ENCODE measurements at places on chromosomes 2 and 18.

GRCh38 chr2:156151351-156151750 is 181.2 kb downstream of the NR4A2 start:
- DNase-seq: no peak

DNA sequence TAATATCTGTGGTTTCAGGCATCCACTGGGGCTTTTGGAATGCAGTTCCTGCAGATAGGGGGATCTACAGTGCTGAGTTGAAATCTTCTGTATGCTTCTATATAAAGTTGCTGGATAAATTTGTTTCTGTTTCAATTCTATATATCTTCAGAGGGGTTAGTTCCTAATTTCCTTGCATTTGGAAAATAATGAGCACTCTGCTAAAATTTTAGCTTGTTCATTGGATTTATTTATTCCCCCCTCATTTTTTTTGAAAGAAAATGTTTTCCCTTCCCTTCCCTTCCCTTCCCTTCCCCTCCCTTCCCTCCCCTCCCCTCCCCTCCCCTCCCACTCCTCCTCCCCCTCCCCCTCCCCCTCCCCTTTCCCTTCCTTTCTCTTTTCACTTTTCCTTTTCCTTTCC is 212.3 kb downstream of the GPD2 start:
- no peak for DNase-seq

GRCh38 chr2:15189216-15189615 is 371.9 kb downstream of the NBAS start:
- DNase-seq: no peak

DNA sequence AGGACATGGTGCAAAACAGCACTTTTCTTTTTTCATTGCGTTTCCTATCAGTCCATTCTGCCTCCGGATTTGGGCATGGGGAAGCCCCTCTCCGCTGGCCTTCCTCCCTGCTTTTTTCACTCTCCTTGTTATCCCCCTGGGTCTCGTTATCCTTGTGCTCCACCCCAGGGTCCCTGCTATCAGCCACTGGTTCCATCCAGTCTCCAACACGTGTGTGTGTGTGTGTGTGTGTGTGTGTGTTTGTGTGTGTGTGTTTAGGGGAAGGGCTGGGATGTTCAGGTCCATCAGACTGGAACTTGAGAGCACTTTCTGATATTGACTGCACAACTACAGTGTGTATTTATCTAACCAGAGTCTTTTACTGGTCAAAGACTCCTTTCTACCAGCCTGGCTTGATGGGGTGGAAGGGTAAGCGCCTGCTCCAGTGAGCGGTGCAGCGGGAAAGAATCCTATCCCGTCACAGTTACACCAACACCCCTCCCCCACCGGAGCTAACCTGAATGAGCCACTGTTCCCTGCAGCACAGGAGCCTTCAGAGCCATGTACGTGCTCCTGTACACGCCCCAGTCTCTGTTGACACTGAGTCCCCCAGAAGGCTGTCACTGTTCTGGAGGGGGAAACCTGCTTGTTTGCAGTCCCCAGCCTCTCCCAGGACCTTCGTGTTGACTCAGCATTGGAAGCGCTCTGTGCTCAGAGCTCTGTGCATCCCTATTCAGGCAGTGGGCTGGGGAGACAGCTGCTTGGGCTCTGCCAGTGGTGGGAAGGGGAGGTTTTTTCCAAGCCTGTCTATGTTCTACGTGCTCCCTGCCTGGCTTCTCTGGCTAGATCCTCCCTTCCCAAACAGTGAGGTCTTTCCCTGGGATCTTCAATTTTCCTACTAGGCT is 4.6 kb downstream of the INHA start:
- peak; percentile 79 for DNase-seq

GRCh38 chr2:46569061-46569560 is 89.7 kb downstream of the TMEM247 start:
- DNase-seq: no peak

DNA sequence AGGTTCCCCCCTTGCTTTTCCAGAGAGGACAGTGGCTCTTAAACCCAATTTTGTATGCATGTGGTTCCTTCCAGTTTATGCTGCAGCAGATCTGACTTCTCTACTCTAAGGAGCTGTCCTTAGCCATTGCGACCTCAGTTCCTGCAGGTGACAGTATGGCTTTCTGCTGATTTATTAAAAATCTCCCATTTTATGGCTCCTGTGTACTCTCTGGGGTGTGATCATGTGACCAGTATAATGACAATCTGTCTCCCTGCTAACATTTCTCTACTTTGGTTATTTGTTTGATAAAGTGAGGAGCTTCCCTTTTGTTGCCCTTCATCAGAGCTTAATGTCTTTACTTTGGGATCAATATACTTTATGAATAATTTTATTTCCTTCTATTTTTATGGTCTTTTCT is 148.7 kb upstream of the VRK2 start:
- DNase-seq: no peak

DNA sequence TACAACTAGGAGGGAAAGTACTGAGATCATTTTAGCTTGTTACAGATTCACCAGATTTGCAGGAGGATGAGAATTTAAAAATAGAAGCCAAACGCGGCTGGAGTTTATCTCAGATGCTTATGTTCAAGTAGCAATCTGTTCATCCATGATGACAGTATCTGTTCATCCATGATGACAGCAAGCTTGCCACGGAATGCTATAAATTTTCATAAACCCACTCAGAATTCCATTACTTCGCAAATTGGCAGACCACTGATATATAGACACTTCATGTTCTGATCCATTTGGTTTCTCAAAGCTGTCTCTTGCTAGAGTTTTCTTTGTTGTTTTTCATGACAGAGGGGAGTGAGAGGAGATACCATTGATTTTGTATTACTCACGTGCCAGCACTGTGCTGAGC is 84.2 kb downstream of the GAREM1 start:
- peak; percentile 54 for DNase-seq

DNA sequence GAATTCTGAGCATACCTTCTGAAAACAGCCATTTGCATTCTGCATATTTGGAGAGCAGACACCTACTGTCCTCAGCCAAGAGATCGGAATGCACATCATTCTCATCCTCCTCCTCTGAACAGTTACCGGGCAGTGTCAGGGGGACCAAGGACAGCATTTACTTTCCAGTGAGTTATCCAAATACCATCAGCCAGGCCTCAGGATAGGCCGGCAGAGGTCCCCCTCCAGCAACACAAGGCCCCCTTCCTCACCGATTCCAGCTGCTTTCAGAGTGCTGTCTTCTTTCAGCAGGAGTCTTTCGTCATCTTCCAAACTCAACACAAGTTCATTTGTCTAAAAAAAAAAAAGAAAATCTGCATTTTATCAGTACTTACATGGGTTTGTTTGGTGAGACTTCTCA is 55.3 kb downstream of the C2orf76 start:
- no peak for DNase-seq

DNA sequence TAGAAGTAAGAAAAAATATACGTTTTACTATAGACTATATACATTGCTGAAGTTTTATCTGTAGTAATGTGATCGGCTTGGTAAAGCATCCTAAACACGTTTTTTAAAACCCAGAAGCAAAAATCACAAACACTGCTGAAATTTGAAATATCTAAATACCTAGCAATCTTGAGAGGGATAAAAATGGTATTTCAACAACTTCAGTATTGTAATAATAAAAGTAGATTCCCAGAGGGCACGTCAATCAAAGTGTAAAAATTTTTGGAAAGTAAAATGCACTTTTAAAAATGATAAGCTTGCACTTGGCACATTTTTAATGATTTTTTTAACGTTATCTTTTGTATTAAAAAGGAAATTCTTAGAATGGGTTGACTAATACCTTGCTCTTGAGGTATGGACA is 1.6 kb downstream of the ZC3H6 start:
- DNase-seq: no peak
